ENCODE measurements at places on chromosomes 13 and 19.

GRCh38 chr13:102198418-102199311 is 203.2 kb downstream of the FGF14 start:
- DNase-seq: no peak

DNA sequence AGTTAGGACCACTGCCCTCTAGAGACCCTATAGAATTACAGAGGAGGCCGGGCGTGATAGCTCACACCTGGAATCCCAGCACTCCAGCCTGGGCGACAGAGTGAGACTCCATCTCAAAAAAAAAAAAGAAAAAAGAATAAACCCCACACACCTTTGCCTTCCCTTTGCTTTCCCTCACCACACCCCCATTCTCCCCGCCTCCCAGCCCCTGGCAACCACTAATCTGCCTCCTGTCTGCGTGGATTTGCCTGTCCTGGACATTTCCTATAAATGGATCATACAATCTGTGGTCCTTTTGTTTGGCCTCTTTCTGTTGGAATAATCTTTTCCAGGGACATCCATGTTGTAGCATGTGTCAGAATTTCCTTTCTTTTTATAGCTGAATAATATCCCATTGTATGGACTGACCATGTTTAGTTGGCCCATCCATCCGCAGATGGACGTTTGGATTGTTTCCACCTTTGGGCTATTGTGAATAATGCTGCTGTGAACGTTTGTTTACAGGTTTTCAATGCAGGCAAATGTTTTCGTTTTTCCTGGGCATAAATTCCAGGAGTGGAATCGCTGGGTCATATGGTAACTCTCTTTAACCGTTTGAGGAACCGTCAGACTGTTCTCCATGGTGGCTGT is 15.3 kb downstream of the NACC1 start:
- DNase-seq: no peak

DNA sequence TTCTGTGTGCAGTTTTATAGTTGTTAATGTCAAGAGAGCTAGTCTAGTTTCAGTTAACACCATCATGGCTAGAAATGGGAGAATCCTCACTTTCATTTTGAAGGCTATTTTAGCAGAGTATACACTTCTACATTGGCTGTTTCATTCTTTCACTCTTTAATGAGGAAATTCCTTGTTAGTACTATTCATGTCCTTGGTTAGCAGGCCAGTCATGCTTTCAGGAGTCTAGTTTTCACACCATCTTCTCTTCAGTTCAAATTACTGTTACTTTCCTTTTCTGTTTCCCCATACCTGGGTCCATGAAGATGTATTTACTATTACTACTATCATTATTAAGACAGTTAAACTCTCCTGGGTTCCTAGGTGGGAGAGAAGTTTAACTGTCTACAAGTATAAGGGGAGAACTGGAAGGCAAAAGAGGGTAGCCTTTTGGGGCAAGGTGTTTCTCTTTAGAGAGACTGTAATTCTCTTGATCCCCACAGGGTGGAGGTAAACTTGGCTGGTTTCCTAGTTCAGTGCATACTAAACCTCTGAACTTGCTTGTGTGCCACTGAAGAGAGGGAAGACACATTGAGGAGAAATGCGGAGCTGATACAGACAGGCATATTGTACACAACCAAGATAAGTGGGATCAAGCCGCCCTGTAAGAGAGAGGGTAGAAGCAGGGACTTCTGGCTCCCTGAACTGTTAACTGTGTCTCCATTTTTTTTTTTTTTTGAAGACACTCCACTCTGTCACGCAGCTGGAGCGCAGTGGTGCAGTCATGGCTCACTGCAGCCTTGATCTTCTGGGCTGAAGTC is 41.3 kb upstream of the IGFL4 start:
- DNase-seq: no peak

- DNase-seq: no peak
Measured at GRCh38 chr13:44934724-44935123, 54.5 kb downstream of the NUFIP1 start.

- DNase-seq: no peak
Measured at GRCh38 chr13:27858046-27858445, 61.8 kb upstream of the PDX1 start.

DNA sequence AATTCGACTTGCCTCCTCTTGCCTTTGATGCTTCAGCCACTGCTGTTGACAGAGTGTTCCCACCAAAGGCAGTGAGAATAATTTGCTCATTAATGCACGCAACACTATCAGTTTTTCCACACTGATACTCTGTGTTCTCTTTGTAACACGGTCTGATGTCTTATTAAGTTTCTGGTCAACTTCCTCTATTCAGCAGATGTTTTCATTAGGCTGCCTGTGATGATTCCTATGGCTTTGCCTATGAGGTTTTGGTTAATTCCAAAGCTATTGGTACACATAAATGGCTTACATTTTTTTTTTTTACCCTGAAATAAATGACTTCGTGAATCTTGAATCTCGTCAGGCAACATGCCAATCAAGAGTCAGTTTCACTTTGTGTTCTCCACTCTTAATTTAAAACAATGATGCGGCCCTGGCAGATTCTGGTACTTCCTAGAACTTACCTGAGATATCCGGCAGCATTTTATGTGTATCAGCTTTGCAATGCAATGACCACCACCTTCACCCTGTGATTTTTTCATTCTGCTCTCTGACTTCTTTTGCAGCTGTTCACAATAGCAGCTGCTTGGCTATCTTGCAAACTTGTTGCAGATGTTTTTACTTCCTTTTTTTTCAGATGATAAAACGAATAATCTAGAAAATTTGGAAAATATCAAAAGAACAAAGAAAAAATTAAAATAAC is 27.5 kb upstream of the KL start:
- no peak for DNase-seq

DNA sequence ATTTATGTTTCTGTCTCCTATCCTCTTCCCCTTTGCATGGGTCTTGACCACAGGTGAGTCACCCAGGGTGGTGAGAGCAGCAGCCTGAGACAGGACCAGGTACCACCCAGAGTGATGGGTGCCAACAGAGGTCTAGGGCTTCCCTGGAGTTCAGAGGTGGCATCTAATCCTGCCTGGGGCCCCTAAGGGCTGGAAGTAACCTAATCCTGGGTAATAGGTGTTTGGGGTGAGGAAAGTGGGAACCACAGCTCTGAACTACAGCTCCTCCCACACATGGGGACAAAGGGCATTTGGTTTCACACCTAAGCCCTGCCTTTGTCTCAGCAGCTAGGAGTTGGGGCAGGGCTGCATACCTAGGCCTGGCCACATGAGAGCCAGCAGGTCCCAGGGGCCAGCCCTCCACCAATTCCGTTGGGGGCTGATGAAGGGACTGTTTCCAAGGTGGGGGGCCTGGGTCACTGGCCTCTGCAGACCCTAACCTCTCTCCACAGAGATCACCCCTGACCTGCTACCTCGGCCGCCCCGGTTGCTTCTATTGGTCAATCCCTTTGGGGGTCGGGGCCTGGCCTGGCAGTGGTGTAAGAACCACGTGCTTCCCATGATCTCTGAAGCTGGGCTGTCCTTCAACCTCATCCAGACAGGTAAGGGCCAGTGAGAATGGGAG is 8.0 kb downstream of the SPHK2 start:
- DNase-seq: no peak

Measured in NCI-H187 (cell line).